Activated T-cell treated with anti-CD3 and anti-CD28 coated beads, Interleukin-2, amount 50 U/mL, for 72 hours (primary cell): ENCODE measurements at places on chromosomes 16 and 17.

DNA sequence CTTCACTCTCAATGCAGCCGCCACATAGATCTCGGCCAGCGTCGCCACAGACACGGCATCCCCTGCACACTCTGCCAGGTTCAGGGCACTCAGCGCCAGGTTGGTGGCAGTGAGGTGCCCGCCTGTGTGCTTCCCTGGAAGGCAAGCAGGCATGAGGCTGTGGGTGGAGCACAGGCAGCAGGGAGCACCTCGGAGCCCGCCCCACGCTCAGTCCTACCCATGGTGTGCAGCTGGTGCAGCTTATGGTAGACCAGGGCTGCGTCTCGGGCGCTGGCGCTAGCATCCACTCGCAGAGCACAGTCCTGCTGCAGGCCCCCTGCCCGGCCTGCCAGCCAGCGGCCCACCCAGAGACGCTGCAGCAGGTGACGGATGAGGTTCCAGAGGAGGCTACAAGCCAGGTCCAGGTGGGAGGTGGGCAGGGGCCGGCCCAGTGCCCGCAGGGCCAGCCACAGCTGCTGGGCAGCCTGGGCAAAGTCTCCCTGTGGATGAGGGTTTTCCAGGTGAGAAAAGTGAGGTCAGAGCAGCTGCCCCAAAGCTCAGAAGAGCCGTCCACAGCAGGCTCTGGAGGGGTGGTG, 20.5 kb downstream of the SREBF1 start:
- DNase-seq, result no peak

DNA sequence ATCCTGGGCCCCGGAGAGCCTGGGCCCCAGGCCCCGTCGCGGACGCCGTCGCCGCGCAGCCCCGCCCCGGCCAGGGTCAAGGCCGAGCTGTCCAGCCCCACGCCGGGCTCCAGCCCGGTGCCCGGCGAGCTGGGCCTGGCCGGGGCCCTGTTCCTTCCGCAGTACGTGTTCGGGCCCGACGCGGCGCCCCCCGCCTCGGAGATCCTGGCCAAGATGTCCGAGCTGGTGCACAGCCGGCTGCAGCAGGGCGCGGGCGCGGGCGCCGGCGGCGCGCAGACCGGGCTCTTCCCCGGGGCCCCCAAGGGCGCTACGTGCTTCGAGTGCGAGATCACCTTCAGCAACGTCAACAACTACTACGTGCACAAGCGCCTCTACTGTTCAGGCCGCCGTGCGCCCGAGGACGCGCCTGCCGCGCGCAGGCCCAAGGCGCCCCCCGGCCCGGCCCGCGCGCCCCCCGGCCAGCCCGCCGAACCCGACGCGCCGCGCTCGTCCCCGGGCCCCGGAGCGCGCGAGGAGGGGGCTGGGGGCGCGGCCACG, 36.8 kb upstream of the ZC3H18 start:
- no peak for DNase-seq

- no peak for DNase-seq
Measured at GRCh38 chr16:4767872-4768548, 1.0 kb upstream of the ZNF500 start.

DNA sequence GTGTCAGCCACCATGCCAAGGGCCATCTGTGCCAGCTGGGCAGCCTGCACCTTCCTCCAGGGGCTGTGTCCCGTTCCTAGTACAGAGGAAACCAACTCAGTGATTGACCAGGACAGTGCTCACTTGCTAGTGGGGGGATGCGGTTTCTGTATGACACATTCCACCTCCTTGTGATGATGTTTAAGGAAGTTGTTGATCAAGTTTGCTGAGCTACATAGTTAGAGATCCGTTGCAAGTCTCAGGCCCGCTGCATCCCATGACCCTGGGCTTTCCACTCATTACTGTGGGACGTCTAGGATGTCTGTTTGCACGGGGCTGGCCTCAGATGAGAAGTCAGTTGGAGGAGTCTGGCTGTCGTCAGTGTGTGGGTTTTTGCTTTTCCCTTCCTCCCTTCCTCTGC, 33.6 kb downstream of the RNF213 start:
- no peak for DNase-seq

DNA sequence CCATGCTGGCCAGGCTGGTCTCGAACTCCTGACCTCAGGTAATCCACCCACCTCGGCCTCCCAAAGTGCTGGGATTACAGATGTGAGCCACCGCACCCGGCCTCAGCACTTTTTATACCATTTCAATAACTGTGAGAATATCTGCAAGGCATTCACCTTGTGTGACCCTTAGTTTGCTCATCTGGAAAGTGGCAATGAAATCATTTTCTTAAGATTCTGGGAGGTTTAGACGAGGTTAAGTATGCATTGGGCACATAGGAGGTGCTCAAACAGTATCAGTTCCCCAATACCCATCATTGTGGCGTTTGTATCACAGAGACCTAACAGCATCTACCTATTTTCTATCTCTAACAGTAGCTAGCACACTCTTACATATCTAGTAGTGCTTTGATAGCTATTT, 481.9 kb upstream of the ERCC4 start:
- DNase-seq, result no peak

DNA sequence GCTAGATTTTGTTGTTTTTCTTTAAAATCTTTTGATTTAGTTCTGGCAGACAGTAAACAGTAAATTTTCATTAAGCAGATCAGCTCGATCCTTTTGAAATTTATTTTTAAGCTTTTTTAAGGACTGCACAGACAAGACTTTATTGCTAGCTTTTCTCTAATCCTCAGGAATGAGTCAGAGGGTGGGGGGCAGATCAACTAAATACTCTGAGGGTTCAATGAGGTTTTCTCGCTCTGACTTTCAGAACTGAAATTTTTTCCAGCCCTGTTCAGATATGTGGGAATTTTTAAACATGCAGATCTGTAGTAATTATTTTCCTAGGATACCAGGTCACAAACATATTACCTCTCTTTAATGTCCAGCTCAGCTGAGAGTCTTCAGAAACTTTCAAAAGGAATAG, 977.2 kb downstream of the CDH11 start:
- DNase-seq, result no peak

GRCh38 chr17:34709158-34709754, 129.9 kb downstream of the TMEM132E start:
- no peak for DNase-seq

DNA sequence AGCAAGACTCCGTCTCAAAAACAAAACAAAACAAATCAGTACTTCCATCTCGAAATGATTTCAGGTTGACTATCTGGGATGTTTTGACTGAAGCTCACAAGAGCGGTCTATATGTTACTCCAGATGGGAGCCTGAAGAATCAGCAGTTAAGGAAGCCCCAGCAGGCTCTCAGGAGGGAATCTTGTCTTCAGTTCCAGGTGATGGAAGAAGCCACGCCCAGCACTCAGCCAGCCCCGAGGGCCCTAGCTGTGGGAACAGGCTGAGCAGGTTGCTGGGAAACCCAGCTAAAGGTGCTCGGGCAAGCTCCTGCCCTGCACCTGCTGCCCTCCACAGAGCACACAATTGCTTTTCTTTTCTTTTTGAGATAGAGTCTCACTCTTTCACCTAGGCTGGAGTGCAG, 32.4 kb downstream of the WIPI1 start:
- no peak for DNase-seq

DNA sequence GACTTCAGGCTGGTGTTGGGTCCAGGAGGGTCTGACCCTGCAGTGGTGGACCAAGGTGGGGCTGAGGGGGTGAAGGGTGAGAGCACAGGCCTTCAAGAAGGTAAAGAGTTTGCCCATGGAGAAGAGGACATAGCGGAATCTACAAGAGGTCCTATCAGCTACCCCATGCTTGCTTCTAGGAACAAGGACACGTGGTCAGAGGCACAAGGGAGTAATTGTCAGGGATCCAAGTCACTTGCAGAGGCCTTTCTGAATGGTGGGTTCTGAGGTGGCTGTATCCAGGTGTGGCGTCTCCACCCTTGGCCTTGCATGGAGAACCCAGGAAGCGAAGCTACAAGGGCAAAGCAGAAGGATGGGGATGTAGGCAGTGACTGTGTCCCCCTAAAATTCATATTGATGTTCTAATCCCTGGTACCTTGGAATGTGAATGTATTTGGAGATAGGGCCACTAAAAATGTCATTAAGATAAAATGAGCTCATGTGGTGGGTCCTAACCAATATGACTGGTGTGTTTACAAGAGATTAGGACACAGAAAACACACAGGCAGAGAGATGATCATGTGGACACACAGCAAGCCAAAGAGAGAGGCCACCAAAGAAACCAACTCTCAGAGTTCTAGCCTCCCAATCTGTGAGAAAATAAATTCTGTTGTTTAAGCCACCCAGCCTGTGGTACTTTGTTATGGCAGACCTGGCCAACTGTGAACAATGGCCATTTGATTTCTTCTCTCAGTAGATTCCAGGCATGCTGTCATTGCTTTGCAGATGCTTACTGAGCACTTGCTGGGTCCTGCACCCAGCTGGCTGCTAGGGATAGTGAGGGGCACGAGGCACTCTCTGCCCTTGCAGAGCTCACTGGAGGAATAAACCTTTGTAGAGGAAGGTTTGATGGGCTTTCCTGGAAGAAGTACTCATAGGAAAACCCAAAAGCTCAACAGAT, 75.8 kb downstream of the UTP18 start:
- no peak for DNase-seq

- no peak for DNase-seq
Measured at GRCh38 chr17:52696362-52696761, 537.8 kb upstream of the CA10 start.

- DNase-seq, result no peak
Measured at GRCh38 chr17:2502871-2503580, 8.7 kb downstream of the METTL16 start.

- no peak for DNase-seq
Measured at GRCh38 chr16:19196871-19197270, 28.8 kb downstream of the SYT17 start.

DNA sequence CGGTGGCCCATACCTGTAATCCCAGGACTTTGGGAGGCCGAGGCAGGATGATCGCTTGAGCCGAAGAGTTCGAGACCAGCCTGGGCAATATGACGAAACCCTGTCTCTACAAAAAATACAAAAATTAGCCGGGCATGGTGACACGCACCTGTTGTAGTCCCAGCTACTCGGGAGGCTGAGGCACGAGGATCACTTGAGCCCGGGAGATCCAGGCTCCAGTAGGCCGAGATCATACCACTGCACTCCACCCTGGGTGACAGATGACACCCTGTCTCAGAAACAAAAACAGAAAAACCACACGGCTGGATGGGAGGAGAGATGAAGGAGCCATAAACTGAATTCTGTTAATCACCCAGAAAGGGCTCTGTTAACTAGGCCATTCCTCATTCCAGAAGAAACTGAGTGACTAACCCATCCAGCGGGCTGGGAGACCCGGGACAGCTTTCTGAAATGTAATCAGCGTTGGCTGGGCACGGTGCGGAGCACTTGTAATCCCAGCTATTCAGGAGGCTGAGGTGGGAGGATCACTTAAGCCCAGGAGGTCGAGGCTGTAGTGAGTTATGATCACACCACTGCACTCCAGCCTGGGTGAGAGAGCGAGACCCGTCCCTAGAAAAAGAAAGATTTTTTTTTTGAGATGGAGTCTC, 641 bp upstream of the NT5C3B start:
- no peak for DNase-seq

DNA sequence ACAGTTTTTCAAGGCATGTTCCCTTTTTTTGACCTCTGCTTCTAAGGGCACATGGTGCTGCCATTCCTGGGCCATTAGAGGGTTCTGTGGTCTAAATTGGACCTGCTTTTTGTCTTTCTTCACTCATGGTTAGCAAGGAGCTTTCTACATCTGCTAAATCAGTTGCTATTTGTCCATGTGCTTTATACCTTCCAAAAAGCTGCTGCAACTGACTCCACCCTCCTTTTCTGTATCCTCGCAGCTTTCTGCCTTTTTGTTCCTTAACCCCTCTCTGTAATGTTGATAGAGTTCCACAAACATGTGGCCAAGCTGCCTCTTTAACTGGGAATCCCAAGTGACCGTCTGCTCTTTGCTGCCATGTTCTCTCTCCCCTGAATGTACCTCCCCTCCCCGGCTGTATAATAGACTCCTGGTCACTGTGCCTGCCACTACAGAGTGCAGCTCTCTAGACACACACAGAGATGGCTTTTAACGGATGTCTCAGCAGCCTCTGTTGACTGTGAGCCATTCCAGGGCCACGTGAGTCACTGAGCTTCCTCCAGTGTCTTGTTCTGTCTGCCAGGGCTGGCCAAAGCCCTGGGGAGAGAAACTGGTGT, 57.4 kb upstream of the TEKT3 start:
- no peak for DNase-seq

DNA sequence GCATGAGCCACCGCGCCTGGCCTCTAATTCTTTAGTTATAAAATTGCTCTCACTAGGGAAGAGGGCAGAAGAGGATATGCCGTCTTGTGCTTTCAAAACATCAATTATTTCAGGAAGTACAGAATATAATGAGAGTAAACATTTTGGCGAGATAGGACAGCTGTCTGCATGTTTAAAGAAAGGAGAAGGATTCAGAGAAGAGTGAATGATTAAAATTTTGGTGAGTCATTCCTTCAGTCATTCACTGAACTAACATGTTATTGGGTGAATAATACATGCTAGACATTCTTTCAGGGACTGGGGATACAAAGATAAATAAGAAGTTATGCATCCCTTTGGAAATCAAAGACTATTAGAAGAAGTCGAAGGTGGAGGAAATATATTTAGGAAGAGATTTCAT, 590.3 kb upstream of the GOT2 start:
- no peak for DNase-seq

DNA sequence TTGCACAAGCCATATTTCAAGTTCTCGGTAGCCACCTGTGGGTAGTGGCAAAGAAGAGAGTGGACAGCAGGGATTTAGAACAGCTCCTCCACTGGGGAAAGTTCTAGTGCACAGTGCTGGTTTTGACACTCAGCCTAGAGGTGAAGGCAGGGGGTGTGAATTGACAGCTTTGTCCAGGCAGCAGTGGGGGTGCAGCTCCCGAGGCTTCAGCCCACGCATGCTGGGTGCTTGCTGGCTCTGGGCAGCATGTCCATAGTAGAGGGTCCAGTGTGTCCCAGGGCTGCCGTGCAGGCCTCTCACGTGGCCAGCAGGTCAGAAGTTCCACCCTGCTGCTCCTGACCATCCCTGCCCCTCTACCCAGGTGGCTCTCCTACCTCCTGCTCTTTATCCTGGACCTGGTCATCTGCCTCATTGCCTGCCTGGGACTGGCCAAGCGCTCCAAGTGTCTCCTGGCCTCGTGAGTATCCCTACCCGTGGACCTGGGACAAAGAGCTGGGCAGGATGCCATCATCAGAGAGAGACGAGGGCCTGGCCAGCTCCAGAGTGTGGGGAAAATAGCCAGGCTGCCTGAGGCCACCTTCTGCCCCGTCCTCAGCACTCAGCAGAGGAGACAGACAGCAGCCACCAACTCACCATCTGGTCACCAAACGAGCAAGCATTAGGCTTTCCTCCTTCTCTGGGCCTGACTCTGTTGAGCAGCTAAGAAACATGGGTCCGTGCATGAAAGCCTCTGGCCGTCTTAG, 29.8 kb downstream of the TTYH2 start:
- no peak for DNase-seq

DNA sequence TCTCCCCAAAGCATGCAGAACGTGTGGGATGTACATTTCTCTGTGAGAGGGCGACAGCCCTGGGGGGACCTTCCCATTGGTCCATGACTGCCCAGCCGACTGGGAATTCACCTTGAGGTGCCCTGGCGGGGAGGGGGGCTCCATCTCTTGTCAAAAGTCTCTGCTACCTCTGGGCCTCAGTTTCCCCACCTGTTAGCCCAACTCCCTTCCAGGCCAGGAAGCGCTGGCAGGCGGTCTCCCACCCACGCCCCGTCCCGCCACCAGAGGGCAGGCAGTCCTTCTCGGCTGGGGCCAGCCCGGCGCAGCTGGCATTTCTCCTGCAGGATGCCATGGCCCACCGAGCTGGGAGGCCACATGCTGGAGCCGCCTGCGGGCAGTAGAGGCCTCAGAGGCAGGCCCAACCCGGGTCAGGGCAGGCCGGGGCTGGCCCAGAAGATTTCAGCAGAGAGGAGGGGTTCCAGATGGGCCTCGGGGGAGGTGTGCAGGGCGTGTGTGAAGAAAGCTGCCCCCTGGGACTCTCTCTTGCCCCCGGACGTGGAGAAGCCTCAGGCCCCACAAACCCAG, 16.6 kb downstream of the CD7 start:
- DNase-seq, result peak; percentile 87
